Hematopoietic multipotent progenitor cell treated with erythropoietin and hydrocortisone succinate and interleukin-3 and kit ligand, for 4 days (in vitro differentiated cells): ENCODE measurements at places on chromosomes 1 and 21.
A peak's percentile ranks its signal among the peaks of the same experiment; 100 is the strongest.

DNA sequence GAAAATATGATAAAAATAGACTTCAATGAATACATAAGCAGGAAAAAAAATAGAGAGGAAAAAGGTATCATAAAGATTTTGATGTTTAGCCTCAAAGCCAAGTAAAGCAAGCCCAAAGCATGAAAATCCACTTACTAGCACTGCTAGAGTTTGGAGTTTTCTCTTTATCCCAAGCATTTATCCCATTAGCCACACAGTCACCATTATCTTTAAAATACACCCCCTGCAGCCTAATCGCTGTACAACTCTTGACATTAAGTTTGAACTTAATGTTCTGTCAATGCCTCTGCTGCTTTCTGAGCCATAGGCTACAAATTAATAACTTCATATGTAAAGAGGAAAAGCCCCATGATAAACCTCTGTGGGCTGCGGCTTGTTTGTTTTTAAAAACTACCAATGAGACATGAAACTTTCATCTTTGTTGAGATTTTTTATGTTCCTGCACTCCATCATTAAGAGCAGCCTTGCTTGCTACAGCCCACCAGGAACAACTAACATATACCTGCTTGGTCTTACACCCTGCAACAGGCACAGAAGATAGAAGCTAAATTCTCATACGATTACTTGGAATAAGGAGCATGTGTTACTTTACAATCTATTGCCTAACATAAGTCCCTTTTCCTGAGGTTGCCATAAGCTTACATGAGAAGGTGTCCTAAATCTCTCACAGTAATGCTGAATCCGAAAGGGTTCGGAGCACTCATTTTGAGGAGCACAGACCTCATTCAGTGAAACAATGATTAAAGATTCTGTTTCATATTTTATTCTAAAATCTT, 202.4 kb downstream of the SMYD3 start:
- no peak for DNase-seq

DNA sequence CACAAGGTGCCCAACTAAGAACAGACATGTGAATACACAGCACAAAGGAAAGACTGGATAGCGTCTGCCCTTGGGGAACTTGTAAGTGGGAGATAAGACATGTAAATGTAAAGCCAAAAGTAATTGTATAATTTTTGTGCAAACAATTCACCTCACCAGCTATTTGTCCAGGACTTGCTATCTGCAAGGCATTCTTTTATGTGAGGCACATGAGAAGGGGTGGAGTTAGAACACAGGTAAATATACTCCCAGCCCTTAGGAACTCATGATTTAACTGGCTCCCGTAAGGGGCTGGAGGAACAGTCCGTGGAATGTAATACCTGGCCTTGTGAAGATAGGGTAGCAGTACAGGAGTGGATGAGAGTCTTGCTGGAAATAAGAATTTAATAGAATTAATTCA, 61.3 kb downstream of the CDK18 start:
- DNase-seq: no peak

- DNase-seq: no peak
These were observed 290.5 kb upstream of the DPYD start for GRCh38 chr1:98211271-98211845.

DNA sequence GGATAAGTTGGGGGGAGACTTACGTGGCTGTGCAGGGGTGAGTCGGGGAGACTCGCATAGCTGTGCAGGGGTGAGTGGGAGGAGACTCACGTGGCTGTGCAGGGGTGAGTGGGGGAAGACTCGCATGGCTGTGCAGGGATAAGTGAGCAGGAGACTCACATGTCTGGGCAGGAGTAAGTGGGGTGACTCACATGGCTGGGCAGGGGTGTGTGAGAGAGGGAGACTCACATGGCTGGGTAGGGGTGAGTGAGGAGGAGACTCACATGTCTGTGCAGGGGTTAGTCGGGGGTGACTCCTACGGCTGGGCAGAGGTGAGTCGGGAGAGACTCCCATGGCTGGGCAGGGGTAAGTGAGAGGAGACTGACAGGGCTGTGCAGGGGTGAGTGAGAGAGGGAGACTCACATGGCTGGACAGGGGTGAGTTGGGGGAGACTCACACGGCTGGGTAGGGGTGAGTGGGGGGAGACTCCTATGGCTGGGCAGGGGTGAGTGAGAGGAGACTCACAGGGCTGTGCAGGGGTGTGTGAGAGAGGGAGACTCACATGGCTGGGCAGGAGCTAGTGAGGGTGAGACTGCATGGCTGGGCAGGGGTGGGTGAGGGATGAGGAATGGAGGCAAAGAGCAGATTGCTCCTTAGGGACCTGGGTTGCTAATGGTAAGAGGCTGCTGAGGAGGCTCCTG, 56.0 kb upstream of the ABCG1 start:
- DNase-seq: peak; percentile 24

DNA sequence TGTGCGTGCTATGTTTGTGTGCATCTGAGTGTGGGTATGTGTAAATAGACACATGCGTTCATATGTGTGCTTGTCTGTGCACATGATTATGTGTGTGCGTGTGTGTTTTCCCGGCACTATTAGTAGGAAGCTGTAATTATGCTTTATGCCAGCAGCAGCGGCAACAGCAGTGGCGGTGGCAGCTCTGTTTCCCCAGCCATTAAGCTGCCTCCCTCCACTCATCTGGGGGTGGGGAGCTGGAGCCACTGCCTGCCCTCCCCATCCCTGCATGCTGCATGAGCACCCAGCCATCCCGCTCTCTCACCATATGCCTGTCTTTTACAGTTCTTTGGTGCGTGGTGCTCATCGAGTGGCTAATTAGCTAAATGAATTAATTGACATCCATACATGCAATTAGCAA, 30.5 kb upstream of the ACOT11 start:
- no peak for DNase-seq

GRCh38 chr1:240027059-240027462, 64.6 kb upstream of the FMN2 start:
- peak; percentile 68 for DNase-seq

DNA sequence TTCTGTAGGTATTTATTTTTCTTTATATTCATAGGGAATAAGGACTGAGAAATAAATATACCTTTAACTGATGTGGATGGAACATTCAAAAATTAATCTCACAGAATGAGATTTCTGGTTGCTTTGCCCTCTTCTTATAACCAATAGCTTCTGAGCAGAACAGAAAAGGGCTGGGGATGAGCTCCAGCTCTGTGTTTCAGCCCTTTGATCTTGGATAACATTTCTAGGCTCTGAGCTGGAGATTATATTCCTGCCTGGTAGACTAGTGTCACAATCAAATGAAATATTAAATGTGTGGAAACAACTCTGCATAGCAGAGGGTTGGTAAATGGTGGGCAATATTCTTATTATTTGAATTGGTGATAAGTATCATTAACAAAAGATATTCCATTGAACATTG, 14.6 kb downstream of the MAP3K21 start:
- DNase-seq: no peak

- no peak for DNase-seq
These were observed 18.7 kb downstream of the C1orf198 start for GRCh38 chr1:230849451-230850224.

DNA sequence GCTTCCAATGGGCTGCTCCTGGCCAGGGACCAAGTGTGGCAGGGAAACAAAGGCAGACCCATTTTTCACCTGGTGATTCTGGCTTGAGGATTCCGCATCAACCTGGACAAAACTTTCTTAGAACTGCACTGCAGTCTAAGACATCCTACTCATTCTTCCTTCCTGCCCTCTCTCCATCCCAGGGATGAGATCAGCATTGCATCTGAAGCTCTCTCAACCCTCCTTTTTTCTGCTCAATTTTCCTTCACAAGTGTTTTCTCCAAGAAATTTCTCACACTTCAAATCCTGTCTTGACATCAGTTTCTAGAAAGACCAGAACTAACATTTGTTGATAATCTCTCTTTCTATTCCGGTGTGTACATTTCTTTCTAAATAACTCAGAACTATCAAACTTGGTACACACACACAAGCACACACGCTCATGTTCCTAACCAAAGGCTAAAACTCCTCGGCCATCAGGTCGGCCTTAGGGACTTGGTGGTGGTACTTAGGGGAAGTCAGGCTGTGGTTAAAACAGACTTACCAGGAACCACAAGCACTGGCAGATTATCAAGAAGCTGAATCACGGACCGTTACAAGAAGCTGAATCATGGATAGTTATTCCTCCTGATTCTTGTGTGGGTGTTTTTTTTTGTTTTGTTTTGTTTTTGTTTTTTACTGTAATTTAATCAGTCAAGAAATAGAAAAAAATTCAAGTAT, 21.0 kb upstream of the CXADR start:
- peak; percentile 90 for DNase-seq

- no peak for DNase-seq
These were observed 40.5 kb upstream of the PAXBP1 start for GRCh38 chr21:32812035-32812434.

DNA sequence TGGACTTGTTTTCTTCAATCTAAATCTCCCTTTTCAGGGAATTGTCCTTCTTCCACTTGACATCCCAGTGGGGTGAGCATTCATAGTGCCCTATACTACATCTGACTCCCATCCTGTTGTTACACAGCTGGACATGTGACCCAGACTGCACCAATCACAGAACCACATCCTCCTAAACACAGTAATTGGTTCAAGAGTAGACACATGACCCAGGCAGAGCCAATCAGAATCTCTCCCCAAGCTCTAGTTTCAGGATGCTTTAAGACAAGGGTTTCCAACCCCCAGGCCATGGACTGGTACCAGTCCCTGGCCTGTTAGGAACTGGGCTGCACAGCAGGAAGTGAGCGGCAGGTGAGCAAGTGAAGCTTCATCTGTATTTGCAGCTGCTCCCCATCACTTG, 5.6 kb upstream of the DDOST start:
- peak; percentile 40 for DNase-seq

DNA sequence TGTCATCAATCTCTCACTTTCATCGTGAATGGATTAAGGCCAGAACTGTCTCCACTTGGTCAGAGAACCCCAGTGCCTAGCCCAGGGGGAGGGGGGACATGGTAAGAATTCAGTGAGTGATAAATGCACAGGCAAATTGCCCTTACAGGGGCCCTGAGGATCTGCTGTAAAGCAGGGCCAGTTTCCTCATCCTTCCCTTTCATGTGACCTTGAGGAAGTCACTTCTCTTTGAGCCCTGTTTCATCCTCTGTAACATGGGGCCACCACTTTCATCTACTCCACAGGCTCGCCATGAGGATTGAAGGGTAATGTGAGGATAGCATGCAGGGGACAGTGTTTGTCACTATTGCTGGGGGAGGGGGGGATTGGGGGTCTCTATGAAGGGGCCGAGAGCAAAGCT, 28.1 kb upstream of the C1QA start:
- DNase-seq: no peak

DNA sequence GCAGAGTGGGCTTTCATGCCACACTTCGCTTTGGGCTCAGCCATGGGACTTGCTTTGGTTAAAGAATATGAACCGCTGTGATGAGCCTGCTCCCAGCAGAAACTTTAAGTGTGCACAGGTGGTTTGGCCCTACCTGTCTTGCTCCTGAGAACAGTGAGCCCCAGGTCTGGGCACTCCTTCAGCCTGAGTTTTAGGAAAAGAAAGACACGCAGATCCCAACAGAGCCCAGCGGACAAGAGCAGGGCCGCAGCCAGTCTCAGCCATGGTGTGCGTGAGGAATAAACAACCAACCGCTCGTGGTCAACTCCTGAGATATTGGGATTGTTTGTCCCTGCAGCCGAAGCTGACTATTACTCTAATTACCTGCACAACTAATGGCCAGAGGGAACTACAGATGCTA, 217.1 kb upstream of the C1orf174 start:
- no peak for DNase-seq

DNA sequence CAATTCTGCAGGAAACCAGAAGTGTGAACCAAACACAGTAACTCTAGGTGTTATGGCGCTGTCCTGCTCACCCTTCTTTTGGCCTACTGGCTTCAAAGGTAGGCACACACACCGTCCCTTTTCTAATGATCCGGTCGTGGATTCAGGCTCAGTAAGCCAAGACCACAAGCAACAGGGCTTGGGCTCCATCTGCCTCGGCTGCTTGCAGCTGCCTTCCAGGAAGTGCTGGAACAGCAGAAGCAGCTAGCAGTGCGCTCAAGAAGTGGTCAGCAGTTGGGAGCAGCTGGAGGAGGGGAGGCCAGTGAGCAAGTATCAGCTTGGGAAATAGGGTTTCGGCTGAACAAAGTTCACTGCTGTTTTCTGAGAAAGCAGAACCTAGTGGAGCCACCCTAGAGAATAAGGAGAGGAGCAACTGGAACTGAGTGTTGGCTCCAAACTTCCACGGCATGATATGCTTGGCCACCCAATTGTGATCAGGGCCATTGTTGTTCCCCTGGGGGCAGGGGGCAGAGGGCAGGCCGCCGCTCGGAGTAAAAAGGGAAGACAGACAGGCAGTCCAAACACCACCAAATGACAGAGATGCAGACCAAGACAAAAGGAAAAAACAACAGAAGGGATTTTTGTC, 173.4 kb downstream of the TOMM20 start:
- peak; percentile 81 for DNase-seq

GRCh38 chr1:2447276-2448097, 28.6 kb upstream of the PLCH2 start:
- no peak for DNase-seq
